ENCODE measurements at places on chromosomes 2 and 18.

- no peak for DNase-seq
These were observed 631.8 kb upstream of the ID2 start for GRCh38 chr2:8049851-8050571.

GRCh38 chr2:191521608-191522208 lies 156.2 kb upstream of the NABP1 start:
- no peak for DNase-seq

- DNase-seq: no peak
These were observed 324.9 kb upstream of the SLC14A2 start for GRCh38 chr18:45290364-45290763.

- DNase-seq: no peak
These were observed 192.8 kb downstream of the ZNF407 start for GRCh38 chr18:74790451-74790850.

DNA sequence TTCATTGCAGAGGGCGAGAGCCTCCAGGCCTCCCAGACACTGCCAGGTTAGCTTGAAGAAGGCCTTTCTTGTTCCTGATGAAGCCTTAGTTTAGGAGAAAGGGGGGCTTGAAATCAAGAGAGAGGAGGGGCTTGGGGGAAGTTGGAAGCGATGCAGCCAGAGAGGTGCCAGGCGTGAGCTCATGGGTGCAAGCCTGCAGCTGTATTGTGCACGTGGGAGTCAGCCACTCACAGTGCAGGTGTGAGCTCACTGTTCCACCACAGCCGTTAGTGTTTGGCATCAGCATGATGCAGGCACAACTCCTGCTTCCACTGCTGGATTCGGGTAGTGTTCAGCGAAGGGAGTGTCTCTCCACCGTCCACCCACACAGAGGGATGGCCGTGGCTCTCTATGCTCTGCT lies 68.4 kb upstream of the ALPP start:
- no peak for DNase-seq

DNA sequence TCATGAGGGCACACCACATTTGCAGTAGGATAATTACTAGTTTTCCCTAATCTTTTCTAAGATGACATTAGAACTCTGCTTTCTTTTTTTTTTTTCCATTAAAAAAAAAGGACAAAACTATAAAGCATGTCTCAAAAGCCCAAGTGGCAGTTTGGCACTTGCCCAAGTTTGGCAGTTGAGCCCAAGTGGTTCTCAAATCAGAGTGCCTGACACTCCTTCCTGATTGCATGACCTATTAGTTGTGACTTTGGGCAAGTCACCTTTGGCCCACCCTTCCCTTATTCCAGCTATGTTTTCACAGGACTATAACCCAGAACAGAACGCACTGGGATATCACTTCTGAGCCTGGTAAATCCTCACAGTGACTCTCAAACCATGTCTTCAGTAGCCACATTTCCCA lies 273.0 kb downstream of the CCDC85A start:
- no peak for DNase-seq

GRCh38 chr18:9025091-9025838 lies 77.2 kb upstream of the NDUFV2 start:
- DNase-seq: no peak

GRCh38 chr2:54364409-54364808 lies 91.7 kb upstream of the SPTBN1 start:
- DNase-seq: no peak

DNA sequence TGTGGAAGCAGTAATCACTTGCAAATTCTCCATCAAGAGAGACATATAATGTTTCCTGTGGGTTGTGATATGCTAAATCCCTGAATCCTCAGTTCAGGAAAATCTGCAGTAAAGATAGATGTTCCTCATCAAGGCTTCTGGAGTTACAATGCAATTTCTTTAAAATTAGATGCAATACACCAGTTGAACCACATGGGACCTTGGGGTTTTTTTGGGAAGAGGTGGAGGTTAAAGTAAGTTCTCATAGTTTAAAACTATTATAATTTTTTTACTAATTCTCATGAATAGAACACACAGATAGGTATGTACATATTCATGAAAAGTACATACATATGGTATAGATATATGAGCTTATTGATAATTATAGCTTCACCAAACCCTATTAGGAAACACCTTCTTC lies 496.2 kb downstream of the SATB2 start:
- no peak for DNase-seq
